ENCODE measurements at places on chromosomes 6 and 20.

DNA sequence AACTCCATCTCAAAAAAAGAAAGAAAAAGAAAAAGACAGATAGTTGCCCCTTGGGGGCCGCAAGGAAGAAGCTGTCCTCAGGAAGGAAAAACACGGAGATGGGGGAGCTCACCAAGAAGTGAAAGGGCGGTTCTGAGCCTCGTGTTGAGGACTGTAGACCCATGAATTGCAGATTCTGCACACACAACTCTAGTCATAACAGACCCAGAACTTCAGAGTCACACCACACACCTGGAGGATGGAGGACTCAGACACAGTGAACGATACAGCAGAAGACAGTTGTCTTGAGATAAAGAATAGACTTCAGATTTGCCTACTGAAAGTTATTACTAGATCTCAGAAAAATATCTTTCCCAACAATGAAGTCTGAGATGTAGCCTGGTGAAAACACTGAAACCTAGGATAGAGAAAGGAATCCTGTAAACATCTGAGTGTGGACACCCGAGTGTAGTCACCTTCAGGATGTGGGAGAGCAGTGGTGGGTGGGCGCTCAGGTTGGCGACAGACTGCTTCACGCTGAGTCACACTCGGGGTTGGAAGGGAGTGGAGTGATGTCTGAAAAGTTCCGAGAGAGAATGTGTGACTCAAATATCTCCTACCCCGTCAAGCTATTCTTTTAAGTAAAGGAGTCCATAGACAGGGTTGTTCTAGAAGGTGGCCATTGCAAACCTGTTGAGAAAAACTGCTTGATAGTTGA is 88.1 kb downstream of the MAP3K4 start:
- peak; percentile 37 for DNase-seq

DNA sequence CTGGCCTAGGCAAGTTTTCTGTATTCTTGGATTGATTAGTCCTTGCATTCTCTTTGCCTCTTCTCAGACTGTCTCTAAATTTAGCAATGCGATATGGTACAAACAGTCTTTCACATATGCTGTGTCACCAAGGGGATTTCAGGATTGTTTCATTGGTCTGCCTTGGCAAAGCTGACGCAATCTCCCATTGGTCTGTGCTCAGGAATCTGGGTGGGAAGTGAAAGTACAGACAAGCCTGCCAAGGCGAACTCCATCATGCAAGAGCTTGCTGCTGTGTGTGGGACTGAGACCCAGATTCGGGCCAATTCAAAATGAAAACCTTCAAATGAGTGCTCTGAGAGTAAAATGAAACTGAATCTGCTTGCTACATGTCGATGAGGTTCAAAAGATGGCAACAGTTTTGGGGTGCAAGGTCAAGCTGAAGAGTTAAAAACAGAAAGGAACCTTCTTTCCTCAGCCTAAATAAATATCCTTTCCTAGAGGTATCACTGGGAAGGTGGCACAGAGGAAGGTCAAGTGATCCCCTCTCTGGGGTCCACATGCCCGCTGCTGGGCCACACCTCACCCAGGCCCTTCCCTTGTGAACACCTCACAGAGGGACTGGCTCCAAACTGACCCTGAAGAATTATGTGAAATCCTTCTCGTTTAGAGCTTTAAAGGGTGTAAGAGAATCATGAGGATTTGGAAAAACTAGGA is 198.8 kb upstream of the PREP start:
- no peak for DNase-seq

DNA sequence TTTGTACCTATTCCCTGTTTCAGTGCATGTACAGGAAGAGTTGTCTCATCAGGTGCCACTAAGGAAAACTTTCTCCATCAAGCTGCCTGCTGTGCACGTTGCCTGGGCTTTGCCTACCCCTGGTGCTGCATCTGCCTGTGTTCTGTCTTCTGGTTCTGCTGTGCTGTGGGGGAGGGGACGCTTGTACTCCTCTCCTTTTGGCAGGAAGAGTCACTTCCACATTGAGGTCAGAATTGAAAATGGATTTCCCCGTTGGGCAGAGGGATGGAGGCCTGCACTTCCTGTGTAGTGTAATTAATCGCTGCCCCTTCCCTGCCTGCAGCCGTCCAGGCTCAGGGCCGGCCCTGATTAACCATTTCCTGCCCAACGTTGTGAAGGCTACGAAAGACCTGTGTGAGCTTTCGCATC is 153.3 kb downstream of the SCML4 start:
- DNase-seq: no peak

GRCh38 chr20:33211817-33212424 is 5.2 kb upstream of the BPIFA3 start:
- no peak for DNase-seq

GRCh38 chr6:166806962-166807757 is 149.2 kb downstream of the RNASET2 start:
- DNase-seq: no peak

- DNase-seq: no peak
Measured at GRCh38 chr6:170369403-170369802, 62.8 kb downstream of the FAM120B start.

- DNase-seq: no peak
Measured at GRCh38 chr6:132365281-132365907, 35.9 kb downstream of the MOXD1 start.

GRCh38 chr20:51131811-51132210 is 108.9 kb upstream of the KCNG1 start:
- DNase-seq: no peak

DNA sequence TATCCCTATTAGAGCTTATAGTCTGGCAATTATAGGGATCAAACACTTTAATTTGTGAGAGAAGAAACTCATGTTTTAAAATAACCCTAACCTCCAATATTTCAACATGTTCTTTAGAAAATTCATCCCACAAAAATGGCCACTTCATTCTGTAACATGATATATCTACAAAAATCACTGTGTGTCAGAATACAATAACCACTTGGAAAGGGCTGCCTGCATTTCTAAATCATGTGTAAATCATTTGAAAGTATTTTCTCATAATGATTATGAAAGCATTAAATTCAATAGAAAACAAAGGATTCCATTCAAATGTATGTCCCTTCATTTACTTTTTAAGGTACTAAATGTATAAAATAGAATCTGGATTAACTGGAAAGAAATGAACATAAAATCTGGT is 101.4 kb upstream of the NHSL1 start:
- DNase-seq: no peak

GRCh38 chr6:27130668-27131428 is 116.7 kb upstream of the PRSS16 start:
- DNase-seq: no peak

DNA sequence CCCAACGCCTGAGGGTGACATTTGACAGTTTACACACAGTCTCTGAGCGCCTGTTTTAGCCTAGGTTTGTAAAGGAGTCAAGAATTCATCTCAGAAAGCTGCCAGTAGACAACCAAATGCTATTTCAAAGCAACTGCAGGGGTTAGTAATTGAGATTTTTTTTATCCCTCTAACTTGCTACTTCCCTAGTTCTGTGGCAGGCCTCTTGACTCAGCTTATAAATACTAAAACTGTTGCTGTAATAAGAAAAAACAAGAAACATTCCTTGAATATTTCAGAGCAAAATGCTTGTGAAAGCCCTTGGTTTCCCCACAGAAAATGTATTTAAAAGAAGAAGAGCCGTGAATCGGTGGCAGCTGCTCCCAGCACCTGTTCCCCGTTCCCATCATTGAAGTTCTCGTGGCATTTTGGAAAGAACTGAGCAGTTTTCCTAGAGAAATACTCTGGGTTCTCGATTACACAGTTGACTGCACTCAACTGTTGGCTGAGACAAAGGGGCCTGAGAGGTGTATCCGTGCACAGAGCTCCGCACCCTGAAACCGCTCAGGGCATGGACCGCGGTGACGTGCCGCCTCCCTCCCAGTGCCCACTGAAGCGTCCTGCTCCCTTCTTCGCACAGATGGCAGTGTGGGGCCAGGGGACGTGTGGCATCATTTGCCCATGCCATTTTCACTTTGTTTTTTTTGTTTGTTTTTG is 20.9 kb downstream of the DLL1 start:
- no peak for DNase-seq
